Activated T-helper 1 cell treated with anti-CD3 and anti-CD28 coated beads, Interleukin-12 subunit alpha, Interleukin-12 subunit beta, Interleukin-2, Interleukin-4 antibody, amounts not matched to agents 30 ng/mL and 10 ng/mL and 1 ng/mL, durations not matched to agents 14 hours and 24 hours and 36 hours (primary cell): ENCODE measurements at places on chromosomes 13 and 19. TPM values are rescaled to one million over a fixed set of nuclear protein-coding genes. Genes with fewer than 3 reads are reported as not detected.

- no peak for DNase-seq
- H3K27me3 ChIP-seq = no peaks in the 10 kb centered on the region
- H3K27ac ChIP-seq = no peak overlapping the region
- no peak overlapping the region for H3K4me3 ChIP-seq
These were observed 45.8 kb downstream of the EPS15L1 start for GRCh38 chr19:16425993-16426392.

CEP89 gene
- 15.5 and 17.2 TPM in 2 replicates for total RNA-seq

- no peaks in the 10 kb centered on the region for H3K4me1 ChIP-seq
- no peak overlapping the region for H3K27ac ChIP-seq
- H3K27me3 ChIP-seq = no peaks in the 10 kb centered on the region
These were observed 207.6 kb downstream of the DACH1 start for GRCh38 chr13:71659404-71659803.

DNA sequence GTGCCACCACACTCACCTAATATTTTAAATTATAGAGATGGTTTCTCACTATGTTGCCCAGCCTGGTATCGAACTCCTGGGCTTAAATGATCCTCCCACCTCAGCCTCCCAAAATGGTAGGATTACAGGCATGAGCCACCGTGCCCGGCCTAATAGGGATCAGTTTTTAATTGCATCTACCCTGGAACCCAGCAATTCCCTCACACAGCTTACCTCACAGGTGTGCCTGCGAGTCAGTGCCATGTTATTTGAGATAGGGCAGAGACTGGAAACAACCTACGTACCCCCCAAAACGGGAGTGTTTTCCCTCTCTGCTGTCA is 14.3 kb downstream of the MAP2K2 start:
- H3K27me3 ChIP-seq = no peaks in the 10 kb centered on the region
- H3K4me1 ChIP-seq = peaks cover 45% of the 10 kb centered on the region
- H3K4me3 ChIP-seq = no peak overlapping the region
- no peak for DNase-seq

LILRA2 gene
- total RNA-seq = not detected in 2 replicates

NCCRP1 gene
- total RNA-seq = not detected in 2 replicates

FXYD3 gene
- total RNA-seq = not detected in 2 replicates

LHFPL6 gene
- 4.2 and 4.8 TPM in 2 replicates for total RNA-seq

DNA sequence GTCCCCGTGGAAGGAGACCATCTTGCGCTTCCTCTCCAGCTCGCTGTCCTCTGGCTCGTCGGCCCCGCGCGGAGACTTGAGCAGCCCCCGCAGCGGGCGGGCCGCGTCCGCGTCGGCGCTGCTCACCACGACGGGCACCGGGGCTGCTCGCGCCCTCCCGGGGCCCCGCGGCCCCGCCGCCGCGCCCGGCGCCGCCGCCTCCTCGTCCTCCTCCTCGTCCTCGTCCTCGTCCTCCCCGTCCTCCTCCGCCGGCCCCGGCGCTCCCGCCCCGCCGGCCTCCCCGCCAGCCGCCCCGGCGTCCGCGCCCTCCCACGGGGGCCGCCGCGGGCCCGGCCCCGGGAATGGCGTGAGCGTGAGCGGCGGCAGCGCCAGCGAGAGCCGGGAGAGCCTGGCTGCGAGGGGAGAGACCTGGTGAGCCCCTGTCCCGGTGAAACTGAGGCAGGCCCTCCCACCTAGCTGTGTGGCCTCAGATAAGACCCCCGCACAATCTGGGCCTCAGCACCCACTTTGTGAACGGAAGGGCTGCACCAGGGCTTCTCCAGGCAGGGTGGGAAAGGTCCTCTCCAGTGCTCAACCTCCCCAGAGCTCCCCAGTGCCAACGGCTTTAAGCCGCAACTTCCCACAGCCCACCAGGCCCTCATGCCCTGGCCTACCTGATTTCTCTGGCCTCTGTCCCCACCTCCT is 17.8 kb downstream of the LMTK3 start:
- H3K36me3 ChIP-seq = no peaks in the 10 kb centered on the region
- peaks cover 27% of the 10 kb centered on the region for H3K4me1 ChIP-seq
- peaks cover 21% of the 10 kb centered on the region for H3K27me3 ChIP-seq
- peak overlapping the region; percentile 12 for H3K27ac ChIP-seq
- peak overlapping the region; percentile 79 for H3K4me3 ChIP-seq

GRCh38 chr13:42388326-42388725 is 116.4 kb downstream of the AKAP11 start:
- peak overlapping the region; percentile 60 for H3K27ac ChIP-seq
- peaks cover 7% of the 10 kb centered on the region for H3K36me3 ChIP-seq
- peaks cover 61% of the 10 kb centered on the region for H3K4me1 ChIP-seq
- H3K4me3 ChIP-seq = no peak overlapping the region
- DNase-seq = no peak

GRCh38 chr19:21691661-21692060 is 75.7 kb downstream of the ZNF100 start:
- H3K27ac ChIP-seq = no peak overlapping the region
- no peaks in the 10 kb centered on the region for H3K4me1 ChIP-seq
- H3K4me3 ChIP-seq = no peak overlapping the region
- no peak for DNase-seq
- no peaks in the 10 kb centered on the region for H3K27me3 ChIP-seq
- no peaks in the 10 kb centered on the region for H3K36me3 ChIP-seq

SYNGR4 gene
- total RNA-seq = 0.61 TPM in 1 of 2 replicates, not detected in the other

- peak overlapping the region; percentile 43 for H3K4me3 ChIP-seq
- DNase-seq = peak; percentile 9
- H3K27ac ChIP-seq = peak overlapping the region; percentile 79
These were observed 14.6 kb downstream of the FRY start for GRCh38 chr13:32045982-32046785.

ZMYM5 gene
- total RNA-seq = 12.2 and 14.2 TPM in 2 replicates

OSCAR gene
- 0.27 TPM in 1 of 2 replicates, not detected in the other for total RNA-seq

C19orf81 gene
- not detected in 2 replicates for total RNA-seq

DNA sequence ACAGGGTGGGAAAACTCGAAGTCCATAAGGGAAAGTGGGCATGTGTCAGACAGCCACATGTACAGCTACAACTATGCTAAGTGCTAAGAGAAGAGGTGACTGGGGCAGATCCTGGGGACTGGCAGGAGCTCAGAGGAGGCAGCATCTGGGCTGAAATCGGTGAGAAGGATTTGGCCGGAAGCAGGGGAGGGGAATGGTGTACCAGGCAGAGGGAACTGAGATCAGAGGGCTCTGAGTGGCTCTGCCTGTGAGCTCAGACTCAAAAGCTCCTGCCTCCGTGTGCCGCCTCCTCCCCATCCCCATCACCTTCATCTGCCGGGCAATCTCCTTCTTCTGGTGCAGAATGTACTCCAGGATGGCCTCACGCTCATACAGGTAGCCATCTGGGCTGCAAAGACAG is 21.8 kb downstream of the NOSIP start:
- H3K4me1 ChIP-seq = peaks cover 68% of the 10 kb centered on the region
- H3K36me3 ChIP-seq = peaks cover 23% of the 10 kb centered on the region
- no peaks in the 10 kb centered on the region for H3K27me3 ChIP-seq
- peak overlapping the region; percentile 86 for H3K4me3 ChIP-seq

DNA sequence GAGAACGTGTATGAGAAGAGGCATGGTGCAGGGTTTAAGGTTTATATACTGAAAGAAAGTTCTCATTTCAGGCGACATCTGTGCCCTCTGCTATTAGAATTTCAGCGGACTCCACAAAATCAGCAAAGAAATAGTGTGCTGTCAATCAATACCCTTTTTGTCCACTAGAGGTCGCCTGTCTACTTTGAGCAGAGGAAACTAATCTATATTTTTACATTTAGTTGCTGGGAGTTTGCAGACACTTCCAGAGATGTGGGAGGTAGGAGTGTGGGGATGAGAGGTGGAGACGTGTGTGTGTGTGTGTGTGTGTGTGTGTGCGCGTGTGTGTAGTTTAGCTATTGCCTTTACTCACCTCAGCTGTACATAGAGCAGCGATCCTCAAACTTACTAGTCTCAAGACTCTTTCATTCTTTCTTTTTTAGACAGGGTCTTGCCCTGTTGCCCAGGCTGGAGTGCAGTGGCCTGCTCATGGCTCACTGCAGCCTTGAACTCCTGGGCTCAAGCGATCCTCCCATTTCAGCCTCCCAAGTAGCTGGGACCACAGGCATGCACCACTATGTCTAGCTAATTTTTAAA is 9.7 kb downstream of the INAFM1 start:
- H3K27me3 ChIP-seq = no peaks in the 10 kb centered on the region
- peaks cover 3% of the 10 kb centered on the region for H3K36me3 ChIP-seq
- H3K4me3 ChIP-seq = no peak overlapping the region

UBL3 gene
- total RNA-seq = 10.9 and 12.8 TPM in 2 replicates

- peaks cover 21% of the 10 kb centered on the region for H3K36me3 ChIP-seq
- no peak for DNase-seq
- H3K27ac ChIP-seq = peak overlapping the region; percentile 10
- peak overlapping the region; percentile 6 for H3K4me3 ChIP-seq
- H3K27me3 ChIP-seq = no peaks in the 10 kb centered on the region
- H3K4me1 ChIP-seq = peaks cover 75% of the 10 kb centered on the region
These were observed 68.6 kb downstream of the FOXO1 start for GRCh38 chr13:40597735-40598365.

IL17D gene
- total RNA-seq = 0.15 and 0.29 TPM in 2 replicates

CLEC11A gene
- 0.75 and 0.83 TPM in 2 replicates for total RNA-seq

PTPRH gene
- 0.16 TPM in 1 of 2 replicates, not detected in the other for total RNA-seq

- DNase-seq = no peak
- no peaks in the 10 kb centered on the region for H3K27me3 ChIP-seq
- no peak overlapping the region for H3K27ac ChIP-seq
- no peak overlapping the region for H3K4me3 ChIP-seq
- H3K36me3 ChIP-seq = peaks cover 4% of the 10 kb centered on the region
These were observed 756.7 kb downstream of the UQCRFS1 start for GRCh38 chr19:28456252-28456651.

GRCh38 chr19:19634516-19635312 is 6.7 kb upstream of the LPAR2 start:
- H3K4me1 ChIP-seq = peaks cover 18% of the 10 kb centered on the region
- H3K27ac ChIP-seq = peak overlapping the region; percentile 34
- H3K36me3 ChIP-seq = peaks cover 36% of the 10 kb centered on the region

IGFL1 gene
- not detected in 2 replicates for total RNA-seq

ERCC5 gene
- total RNA-seq = 40.3 and 42.4 TPM in 2 replicates

DNA sequence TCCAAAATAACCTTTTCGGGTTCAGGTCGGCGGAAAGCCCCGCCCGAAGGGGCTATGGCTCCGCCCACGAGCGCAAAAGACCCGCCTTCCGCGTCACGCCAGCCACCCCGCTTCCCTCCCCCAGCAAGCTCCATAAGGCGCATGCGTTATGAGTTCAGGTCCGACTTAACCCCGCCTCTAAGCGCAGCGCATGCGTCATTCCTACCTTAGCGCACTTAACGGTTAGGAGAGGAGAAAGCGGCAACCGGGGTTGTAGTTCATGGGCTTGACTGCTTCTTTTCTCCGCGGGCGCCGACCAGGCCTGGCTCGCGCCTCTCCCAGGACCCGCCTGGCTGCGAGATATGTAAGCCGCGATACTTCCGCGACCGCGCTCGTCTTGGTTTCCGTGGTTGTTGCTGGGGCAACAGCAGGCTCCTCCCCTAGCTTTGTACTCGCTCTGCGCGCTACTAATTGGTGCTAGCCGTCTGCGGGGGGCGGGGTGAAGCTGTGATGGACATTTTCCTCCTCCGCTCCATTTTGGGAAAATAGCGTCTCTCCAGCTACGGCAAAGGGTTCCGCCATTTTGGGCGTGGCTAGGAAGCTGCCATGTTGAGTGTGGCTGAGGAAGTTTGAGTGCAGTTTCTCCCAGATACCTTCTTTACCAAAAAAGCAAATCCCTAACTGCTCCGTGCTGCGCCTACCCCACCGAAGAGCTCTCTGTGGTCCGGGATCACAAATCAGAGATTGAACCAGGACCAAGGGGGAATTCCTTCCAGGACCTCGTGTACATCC is at the start of gene B9D2:
Gene B9D2, minus strand, starts transcription at position 397 of the 771 bp plus-strand sequence. CDS start 630 bp downstream, outside the sequence.
- H3K4me3 ChIP-seq = peak within 1 kb of the TSS; percentile 88
- H3K36me3 ChIP-seq = peaks cover 2% of the 10 kb centered on the region
- peak within 1 kb of the TSS; percentile 98 for H3K27ac ChIP-seq
- peak; percentile 97 for DNase-seq
- H3K27me3 ChIP-seq = no peaks in the 10 kb centered on the region

CACNG7 gene
- not detected in 2 replicates for total RNA-seq

DNA sequence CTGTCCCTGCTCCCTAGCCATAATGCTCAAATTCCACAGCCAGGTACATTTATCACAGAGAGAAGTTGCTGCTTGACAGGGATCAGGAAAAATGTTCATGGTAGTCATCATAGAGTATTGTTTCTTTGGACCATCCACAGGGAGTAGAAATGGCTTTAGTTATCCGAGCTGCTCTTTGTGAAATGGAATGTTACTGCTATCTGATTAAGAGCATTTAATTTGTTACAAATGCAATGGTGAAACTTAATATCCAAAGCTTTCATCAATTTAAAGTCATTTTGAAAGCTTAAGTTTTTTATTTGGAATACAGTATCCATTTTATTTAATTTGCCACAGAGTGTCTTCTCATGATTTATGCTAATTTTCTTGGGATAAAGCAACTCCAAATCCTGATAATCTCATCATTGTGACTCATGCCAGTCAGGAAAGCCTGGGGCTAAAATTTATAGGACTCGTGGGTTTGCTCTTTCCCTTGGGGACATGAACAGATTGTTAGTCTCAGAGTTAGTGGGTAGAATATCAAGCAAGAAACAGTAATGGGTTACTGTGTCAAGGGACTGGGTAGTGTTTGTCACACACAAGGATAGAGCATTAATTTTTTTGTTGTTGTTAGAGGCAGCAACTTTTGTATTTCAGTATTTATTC is 59.8 kb downstream of the SCEL start:
- DNase-seq = no peak
- no peak overlapping the region for H3K4me3 ChIP-seq
- no peak overlapping the region for H3K27ac ChIP-seq

DNA sequence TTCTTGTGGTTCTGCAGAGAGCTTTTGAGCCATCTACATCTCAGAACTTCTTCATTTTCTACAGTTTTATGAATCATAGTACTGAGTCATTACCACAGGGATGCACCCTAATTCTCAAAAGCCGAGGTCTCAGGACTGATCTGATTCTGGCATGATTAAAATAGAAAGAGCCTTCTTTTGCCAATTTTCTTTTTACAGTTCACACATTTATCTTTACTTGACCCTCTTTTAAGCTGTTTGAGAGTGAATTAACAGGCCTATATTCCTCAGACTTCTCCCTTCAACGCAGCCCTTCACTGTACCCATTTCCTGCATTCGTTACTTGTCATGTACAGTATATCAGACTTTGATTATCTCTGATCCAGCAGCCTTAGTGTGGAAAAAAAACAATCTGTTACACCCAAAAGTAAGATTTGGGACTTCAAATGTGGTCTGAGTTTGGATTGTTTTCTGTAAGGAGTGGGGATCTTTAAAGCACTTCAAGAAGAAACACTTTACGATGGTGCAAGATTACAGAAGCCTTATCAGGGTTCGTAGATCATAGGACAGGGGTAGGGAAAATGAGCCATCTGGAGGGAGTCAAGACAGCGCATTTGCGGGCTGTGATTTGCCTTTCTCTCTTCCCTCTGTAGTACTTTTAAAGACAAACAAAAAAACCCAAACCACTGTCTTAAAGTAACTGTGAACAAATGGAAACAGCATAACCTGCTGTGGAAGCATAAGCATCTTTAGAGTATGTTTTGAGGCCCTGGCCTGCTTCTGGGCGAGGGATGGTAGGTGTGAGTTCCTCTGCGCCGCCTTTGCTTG is 15.3 kb upstream of the GPR183 start:
- peak overlapping the region; percentile 38 for H3K4me3 ChIP-seq
- H3K27ac ChIP-seq = peak overlapping the region; percentile 96
- H3K27me3 ChIP-seq = no peaks in the 10 kb centered on the region

TLE6 gene
- 0.57 and 0.83 TPM in 2 replicates for total RNA-seq

ERICH6B gene
- total RNA-seq = not detected in 2 replicates

CGB5 gene
- total RNA-seq = not detected in 2 replicates

DHRS12 gene
- 3.3 and 3.5 TPM in 2 replicates for total RNA-seq
